ENCODE measurements at places on chromosomes 1 and 21.

DNA sequence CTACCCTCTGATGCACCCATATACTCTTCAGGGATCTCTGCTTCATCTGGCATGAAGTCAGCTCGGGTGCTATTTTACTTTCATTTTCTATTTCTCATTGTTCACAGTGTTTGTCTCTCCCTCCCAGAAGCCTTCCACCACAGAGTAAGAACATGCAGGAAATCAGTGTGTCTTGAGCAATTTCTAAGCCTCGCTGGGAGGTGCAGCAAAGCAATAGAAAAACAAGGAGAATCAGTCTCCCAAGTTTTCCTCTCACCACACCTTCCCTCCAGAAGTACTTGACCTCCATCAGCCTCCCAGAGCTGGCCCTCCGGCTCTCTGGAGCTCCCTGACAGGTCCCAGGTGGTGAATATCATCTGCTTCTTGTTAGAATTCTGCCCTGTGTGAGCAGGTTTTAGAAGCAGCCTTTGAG lies 594.7 kb upstream of the CAMK1G start:
- no peak for DNase-seq

- DNase-seq, result no peak
These were observed 12.3 kb upstream of the GOLT1A start for GRCh38 chr1:204225841-204226735.

DNA sequence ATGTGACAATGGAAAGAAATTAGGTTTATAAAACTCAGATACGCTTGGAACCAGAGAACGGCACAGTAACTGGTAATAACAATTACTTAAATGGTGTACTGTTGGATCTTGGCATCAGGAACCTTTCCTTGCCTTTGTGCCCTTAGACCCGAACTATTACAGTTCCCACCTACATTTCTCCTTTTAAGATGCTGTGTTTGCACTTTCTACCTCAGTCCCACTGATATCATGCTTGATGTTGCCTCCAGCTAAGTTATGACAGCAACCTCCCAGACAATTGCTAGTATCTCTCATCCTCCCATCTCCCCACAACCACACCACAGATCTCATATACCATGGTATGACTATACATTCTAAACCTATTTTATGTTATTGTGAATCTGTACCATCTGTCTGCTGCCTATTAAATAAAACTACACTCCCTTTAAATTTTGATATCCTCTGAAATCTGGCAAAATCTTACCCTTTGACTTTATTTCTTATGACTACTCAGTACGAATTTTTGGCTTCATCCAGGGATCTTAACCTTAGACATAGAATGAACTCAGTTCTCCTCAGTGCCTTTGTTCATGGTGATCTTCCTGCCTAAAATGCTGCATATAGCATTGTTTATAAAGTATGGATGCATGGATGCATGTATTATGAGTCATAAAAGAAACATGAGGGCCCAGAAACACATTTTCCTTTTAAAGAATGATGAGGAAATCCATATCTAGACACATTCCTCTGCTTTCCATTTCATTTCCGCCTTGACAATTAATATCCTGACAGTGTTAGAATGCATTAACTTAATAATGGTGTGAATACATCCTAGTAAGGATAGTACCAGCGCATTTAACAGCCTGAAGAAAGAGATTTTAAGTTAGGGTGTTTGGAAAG lies 64.1 kb downstream of the LRRC8D start:
- no peak for DNase-seq

DNA sequence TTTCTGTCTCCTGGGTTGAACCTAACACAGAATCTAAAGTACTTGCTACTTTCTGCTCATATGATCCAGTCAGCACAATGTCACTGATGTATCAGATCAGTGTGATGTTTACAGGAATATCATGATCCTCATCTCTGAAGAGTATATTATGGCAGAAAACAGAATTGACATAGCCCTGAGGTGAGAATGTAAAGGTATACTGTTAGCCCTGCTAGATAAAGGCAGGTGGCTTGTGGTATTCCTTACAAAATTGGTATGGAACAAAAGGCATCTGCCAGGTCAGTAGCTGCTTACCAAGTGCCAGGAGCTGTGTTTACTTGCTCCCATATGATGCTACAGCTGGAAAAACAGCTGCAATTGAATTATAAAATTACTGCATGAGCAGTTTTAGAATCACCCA lies 30.5 kb downstream of the AADACL4 start:
- DNase-seq, result no peak

- no peak for DNase-seq
These were observed 9.5 kb downstream of the SON start for GRCh38 chr21:33552093-33552998.

GRCh38 chr1:222279591-222279990 lies 268.3 kb downstream of the HHIPL2 start:
- DNase-seq, result no peak

- DNase-seq, result no peak
These were observed 63.9 kb upstream of the DISP3 start for GRCh38 chr1:11414926-11415538.

DNA sequence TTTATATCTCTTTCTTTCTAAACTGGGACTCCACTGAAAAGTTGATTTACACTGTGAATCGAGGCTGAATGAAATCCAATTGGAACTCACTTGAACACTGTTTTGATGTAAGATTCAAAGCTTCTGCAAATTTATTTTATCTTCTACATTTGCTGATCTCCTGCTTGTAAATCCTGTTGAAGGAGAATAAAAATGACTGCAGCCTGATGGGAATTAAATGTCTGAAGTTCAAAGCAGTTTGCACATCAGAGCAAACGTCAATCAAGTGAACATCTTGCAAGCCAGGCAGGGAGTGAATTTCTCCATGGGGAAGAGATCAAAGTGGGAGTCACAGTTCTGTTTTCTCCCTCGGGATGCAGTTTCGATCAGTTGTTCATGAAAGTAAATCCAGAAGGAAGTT lies 127.2 kb downstream of the CACHD1 start:
- no peak for DNase-seq

DNA sequence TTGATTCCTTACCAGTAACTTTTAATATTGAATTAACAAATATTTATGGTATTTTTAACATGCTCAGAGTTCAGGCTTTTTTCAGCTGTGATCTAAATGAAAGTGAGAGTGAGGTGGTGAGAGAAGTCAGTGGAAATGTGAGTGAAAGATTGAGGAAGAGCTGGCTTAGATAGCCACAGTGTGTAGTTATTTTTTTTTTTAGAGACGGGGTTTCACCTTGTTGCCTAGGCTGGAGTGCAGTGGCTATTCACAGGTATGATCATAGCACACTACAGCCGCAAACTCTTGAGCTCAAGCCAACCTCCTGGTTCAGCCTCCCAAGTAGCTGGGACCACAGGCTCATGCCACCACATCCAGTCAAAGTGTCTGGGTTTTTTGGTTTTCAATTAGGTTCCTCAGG lies 10.9 kb downstream of the RNF11 start:
- no peak for DNase-seq
